ENCODE measurements at places on chromosomes 2 and 18.

GRCh38 chr2:68768461-68768860, 33.9 kb downstream of the ARHGAP25 start:
- no peak for DNase-seq

- no peak for DNase-seq
These were observed 29.3 kb downstream of the MBP start for GRCh38 chr18:77103187-77103850.

DNA sequence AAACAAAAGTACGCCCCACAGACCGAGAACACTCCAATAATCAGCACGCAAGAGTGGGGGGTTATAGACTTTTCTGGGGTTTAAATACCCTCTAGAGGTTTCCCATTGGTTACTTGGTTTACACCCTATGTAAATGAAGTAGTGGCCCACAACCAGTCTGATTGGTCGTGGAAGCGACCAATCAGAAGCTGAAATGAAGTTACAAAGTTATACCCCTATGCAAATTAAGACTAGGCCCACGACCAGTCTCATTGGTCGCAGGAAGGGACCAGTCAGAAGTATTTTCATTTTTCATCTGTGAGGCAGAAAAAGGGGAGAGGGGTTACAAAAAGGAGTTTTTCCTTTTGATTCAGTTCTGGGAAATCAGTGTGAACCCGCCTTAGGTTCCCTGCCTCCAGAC, 55.3 kb upstream of the YWHAQ start:
- DNase-seq, result no peak

DNA sequence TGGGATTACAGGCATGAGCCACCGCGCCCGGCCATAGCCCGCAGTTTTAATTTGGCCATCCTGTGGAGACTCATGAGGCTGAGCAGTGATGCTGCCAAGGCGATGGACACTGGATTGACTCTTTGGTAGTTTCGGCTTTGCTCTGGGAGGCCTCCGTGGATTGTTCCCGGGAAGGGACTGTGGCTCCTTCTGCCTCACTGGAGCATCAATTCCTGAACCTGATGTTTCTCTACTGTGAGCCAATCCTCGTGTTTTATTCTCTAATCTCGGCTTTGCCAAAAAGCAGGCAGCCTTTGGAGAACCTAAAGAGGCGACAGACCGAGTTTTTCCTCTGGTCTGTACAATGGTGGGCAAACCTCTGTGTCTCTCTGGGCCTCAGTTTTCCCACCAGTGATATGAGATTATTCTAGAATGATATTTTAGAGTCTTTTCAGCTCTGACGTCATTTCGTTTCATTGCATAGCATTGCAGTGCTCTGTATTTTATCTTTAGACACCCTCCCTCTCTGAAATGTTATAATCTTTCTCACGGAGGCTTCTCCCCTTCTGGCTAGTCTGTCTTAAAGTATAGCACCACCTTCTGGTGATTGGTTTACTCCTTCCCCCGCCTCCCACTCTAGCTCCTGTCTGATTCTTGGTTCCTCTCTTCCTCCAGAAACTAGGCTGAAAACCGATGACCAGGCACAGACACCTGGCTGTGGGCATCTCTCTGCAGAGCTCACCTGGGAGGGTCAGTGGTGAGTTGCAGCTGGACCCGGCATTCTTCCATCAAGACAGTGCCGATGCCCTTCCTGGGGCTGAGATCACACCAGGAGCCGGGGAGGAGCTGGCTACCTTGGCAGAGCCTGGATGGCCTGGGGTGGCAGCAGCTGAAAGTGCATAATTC, 341.3 kb downstream of the MYCN start:
- no peak for DNase-seq

DNA sequence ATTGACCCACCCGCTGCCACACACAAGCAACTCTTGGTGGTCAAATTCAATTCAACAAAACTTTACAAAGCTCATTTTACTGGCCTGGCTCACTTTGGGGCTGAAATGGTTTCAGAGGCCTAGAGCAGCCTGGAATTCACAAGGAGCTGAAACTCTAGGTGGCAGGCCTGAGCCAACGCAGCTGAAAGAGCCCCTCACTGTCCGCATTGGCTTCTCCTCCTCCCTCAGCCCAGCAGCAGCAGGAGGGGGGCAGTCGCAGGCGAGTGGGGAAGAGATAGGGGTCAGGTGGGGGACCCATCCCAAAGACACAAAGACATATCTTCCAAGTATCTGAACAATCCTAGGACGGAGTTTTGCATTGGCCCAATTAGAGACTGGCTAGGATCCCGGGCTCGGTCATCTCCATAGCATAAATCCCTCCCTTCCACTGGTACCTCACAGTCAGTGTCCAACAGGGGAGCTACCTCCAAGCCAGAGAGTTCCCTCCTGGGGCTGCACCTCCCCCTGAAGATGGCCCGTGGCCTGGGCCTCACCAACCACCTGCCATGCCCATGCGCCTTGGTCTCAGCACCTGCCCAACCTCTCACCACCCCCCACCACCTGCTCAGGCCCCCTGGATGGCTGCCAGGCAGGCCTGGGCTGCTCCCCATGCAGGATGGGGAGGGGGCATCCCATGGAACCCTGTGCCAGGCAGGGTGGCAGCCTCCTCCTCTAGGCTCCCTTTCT, 113.4 kb downstream of the ZBTB7C start:
- DNase-seq, result no peak

DNA sequence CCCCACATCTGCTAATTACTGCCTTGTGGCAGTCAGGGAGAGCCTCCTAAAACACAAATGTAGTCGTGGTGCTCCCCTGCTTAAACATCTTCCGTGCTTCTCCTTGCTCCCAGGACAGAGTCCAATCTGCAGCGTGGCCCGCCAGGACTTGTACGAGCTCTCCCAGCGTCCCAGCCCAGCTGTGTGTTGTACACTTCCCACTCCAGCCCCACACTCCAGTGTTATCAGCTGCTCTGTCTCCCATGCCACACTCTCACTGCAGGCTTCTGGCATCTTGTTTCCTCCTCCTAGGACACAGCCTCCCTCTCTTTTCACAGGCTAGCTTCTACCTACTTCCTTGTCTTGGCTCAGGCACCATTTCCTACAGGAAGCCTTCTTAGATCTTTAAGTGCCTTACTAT, 199.4 kb downstream of the ALPK2 start:
- no peak for DNase-seq

DNA sequence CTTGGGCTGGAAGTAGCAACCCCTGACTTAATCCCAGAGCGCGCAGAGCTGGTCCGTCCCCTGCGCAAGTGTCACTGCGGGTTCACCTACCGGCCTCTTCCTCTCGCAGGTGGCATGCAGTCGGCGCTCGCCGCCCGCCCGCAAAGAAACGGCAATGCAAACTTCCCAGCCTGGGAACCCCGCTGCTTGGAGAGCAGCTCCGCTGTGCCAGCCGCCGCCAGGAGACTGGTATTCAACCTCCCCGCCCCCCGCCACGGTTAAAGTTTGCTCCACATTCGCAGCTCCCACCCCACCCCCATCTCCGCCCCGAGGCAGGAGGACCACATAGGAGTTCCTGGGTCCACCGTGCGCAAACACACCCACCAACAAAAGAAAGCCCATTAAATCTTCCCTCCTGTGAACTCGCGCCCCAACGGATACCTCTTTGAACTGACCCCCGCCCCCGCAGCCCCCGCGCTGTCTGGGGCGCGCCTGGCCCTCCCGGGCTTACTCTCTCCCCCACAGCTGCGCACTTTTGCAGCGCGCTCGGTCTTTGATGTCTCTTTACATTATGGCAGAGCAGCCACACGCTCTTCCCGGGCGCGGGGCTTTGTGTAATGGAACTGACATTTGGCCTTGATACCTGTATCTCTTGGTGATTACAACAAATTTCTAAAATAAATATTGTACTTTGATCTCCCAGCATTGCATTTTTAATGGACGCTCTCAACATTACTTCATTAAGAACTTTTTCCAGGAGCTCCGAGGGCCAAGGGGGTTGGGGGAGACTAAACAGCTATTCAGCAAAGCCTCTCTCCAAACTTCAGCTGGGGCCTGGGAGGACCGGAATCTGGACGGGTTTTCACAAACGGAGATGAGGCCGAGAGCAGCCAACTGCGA, 3.1 kb upstream of the SP5 start:
- peak; percentile 5 for DNase-seq

DNA sequence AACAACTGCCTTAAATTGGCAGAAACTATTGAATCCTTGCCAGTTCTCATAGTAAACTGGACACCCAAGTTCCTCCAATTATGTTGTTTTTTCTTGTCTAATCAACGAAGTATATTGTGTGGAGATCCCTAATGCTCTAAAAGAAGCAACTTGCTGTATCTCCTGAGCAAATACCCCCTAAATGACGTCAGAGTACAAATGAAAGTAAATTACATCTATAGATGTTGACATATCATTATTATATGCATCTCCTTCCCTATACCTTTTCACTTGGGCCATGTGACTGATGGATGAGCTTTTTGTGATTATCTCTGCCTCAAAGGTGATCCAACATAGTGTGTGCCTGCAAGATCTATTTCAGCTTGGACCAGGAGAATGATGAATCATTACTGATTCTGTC, 159.4 kb downstream of the CCDC148 start:
- DNase-seq, result no peak

- no peak for DNase-seq
These were observed 85.8 kb upstream of the NDUFV2 start for GRCh38 chr18:9016633-9017166.

GRCh38 chr18:74562131-74562730, 27.9 kb downstream of the CNDP1 start:
- no peak for DNase-seq

DNA sequence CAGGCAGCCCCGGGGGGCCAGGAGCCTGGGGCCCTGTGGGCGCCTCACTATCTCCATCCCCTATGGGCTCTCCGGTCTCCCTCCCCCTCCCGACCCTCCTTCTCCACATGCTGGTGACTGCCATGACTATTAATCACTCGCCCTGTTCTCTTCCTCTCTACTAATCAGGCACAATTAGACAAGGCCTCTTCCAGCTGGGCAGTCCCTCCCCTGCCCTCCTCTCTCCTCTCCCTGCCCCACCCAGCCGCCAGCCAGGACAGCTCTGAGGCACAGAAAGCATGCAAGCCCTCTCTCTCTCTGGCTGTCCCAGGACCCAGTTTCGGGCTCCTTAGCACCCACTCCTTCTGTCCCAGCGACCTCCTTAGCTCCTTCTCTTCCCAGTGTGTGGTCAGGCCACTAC, 5.8 kb downstream of the ASIC4 start:
- no peak for DNase-seq

DNA sequence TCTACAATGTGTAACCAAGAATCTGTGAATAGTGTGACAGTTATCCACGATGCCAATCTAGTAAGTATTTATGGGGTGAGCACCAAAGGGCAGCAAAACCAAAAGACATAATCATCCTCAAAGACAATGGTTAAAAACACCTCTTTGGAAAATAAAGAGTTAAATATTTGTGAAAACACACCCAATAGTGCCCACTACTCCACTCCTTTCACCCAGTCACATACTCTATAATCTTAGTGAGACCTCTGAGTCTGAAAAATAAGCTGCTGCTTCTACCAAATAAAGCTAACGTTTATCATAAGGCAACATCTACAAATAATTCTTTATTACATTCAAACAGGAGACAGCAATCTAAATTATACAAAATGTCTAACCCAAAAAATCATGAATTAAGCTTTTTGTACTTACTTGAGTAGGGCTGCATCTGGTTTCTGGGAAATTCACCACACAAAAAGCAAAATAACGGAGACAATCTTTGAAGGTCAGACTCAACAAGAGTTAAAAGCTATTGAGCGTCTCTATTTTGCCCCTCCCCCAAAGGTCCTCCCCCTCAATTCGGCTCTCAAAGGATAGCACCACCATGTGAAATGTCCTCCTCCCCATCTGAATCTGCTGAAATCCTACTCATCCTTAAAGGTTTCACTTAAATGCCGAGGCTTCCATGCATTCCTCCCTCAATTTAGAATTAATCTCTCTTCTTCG, 2.0 kb downstream of the RAPH1 start:
- DNase-seq, result no peak

GRCh38 chr18:46711444-46711863, 45.4 kb downstream of the ST8SIA5 start:
- DNase-seq, result no peak

DNA sequence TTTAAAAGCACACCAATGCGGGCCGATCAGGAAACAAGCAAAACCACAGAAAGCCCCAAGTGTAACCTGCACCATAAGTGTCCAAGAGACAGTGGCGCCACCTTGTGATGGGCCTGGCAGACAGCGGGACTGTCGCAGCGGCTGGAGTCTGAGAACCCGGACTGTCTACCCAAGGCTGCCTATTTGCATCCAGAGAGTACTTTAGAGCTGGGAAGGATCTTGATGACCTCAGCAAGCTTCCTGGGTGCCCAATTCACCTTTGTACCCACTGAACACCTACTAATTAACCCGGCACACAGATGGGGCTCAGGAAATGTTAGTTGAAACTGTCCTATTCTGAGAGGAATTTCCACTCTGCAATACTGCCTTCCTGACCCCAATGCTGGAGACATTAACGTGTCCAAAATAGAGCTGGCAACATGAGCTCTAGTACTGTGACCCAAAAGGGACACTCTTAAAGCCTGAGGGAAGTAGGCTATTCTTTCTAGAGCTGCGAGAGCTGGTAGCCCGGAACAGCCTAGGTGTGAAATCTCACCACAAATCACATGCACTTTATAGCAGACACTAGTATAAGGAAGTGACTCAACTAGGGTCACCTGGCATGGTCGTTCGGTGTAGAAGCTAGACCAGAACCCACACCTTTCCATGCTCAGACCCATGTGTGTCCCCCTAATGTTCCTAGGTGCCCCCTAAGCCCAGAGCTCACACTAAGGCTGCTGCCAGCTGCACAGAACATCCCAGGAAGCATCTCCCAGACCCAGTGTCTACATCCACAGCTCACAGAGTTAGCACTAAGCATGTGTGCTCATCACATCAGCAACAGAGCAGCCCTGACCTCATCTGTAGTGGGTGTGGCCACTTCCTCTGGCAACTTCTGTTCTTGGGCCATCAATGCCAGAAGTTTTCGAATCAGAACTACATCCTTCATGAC, 25.4 kb downstream of the POLR1A start:
- peak; percentile 78 for DNase-seq

DNA sequence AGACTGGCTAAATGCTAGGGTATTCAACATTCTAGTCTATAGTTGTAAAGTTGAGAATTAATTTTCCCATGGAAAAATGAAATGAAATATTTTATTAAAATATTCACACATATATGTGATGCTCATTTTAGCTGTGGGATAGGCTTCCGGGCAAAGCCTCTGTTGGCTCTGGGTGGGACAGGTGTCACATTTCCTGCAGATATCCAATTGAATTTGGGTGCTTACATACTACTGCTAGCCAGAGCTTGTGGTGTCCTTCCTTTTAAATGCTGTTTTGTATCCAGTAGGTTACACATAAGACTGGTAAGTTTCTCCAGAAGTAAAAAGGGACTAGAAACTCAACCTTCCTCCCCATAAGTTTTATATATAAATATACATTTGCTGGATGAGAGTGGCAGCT, 73.8 kb downstream of the RPRM start:
- DNase-seq, result no peak

GRCh38 chr2:68506170-68506569, 38.8 kb downstream of the APLF start:
- no peak for DNase-seq

Data from stimulated activated CD4-positive, alpha-beta T cell treated with anti-CD3 and anti-CD28 coated beads, Interleukin-4, amount 100 ng/mL, for 1 hour (primary cell).